Natural killer cell treated with Interleukin-12 subunit alpha and Interleukin-12 subunit beta and Interleukin-15 and Interleukin-18, amount 100 ng/mL, for 72 hours (primary cell): ENCODE measurements at places on chromosomes 2 and 18. TPM values are rescaled to one million over a fixed set of nuclear protein-coding genes. Genes with fewer than 3 reads are reported as not detected.

Gene GKN2
- not detected for total RNA-seq

Gene ASTL
- total RNA-seq: 0.92 TPM

Gene TXNDC2
- not detected for total RNA-seq

Gene STAT4
- 133 TPM for total RNA-seq

Gene AKAIN1
- not detected for total RNA-seq

Gene ELP2
- 72.3 TPM for total RNA-seq

Gene TRIM43
- not detected for total RNA-seq

Gene TEX44
- not detected for total RNA-seq

Gene IL36G
- not detected for total RNA-seq

Gene ATP6V1B1
- 7.2 TPM for total RNA-seq

Gene CROCC2
- total RNA-seq: not detected
